ENCODE measurements at places on chromosomes 6 and 20.

- DNase-seq = no peak
Observed at GRCh38 chr6:167548451-167548850, 223.6 kb downstream of the TTLL2 start.

DNA sequence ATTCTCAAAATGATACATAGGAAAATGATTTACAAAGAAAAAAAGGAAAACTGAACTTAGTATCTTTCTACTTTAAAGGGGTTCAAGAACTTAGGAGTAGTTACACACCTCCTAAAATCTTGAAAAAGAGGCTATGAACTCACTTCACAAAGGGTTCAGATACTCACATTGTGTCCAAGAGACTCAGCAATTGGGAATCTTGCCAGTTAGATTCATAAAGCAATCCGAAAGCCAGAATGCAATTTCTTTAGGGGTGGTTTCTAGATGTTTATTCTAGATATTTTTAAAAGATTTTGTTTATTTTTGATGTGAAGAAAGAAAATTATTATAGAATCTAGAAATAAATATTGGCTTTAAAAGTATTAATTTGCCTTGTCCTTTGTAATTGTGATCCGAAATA is 1.7 kb upstream of the MYB start:
- no peak for DNase-seq

GRCh38 chr6:93954584-93954983 is 535.2 kb upstream of the EPHA7 start:
- no peak for DNase-seq

DNA sequence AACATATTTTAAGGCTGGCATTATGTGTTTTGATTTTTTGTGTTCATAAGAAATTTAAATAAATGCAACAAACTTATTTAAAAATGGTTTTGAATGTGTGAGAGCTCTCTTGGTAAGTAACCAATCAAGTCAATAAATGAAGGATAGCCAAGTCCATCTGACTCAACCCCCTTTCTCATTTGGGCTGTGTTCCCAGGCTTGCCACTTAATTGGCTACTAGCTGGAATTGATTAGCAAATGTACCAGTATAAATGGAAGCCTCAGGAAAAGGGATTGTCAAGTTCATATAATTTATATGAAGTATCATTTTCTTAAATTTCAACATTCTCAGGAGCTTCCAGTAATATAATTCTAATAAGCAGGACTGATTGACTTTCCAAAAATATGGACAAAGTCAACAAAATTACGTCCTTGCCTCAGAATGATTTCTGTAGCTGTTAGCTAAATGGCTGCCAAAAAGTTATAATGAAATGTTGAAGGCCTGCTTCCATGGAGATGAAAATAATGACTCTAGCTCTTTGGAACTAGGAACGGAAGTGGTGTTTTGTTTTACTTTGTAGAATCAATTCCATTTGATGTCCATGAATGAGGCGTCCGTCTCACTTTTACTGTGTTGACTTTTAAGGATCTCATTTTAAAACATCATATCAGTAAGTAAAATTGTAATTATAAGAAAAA is 614.9 kb downstream of the CDH26 start:
- no peak for DNase-seq

- DNase-seq = no peak
Observed at GRCh38 chr6:131635384-131636340, 1.4 kb upstream of the ENPP3 start.

GRCh38 chr6:128557081-128557480 is 36.7 kb upstream of the PTPRK start:
- no peak for DNase-seq

- no peak for DNase-seq
Observed at GRCh38 chr20:35257175-35257909, 20.6 kb downstream of the MMP24OS start.

- no peak for DNase-seq
Observed at GRCh38 chr20:33917831-33918525, 75.7 kb upstream of the RALY start.

DNA sequence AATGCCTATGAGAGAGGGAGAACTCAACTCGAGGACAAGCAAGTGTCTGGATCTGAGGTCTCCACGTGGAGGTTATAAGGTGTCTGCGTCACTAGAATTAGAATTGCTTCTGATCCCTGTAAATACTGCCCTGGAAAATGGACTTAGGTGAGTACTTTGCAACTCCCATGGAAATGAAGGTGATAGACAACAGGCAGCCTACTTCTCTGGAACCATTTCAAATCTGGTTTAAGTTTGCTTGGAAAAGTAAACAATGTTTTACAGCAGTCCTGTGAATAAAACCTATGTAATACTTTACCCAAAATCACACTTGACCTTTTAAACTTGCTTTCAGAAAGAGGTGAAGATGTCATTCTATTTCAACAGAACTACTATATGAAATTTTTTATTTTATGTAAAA is 70.1 kb upstream of the TENT5A start:
- DNase-seq = no peak

- DNase-seq = no peak
Observed at GRCh38 chr6:36126553-36127458, 3.5 kb upstream of the MAPK13 start.

- no peak for DNase-seq
Observed at GRCh38 chr6:6277413-6277812, 43.0 kb downstream of the F13A1 start.

DNA sequence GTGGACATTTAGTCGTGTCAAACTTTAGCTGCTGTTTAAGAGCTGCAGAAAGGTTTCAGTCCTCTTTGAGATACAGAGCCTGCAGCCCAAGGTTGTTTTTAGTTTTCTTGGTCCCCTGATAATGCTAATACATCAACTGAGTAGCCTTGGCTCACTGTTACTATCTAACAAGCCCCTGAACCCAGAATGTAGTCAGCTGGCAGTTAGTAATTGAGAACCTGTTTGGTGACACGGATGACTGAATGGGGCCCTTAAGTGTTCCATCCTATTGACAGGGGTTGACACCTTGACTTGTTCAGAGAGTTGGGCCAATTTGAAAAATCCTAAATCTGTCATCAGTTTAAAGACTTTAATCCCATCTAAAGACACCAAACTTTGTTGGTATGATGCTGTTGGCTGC is 2.8 kb downstream of the RTN4IP1 start:
- DNase-seq = no peak
